ENCODE measurements at places on chromosomes 6 and 20.

GRCh38 chr20:62463651-62464424 is 12.0 kb downstream of the GATA5 start:
- DNase-seq = no peak

DNA sequence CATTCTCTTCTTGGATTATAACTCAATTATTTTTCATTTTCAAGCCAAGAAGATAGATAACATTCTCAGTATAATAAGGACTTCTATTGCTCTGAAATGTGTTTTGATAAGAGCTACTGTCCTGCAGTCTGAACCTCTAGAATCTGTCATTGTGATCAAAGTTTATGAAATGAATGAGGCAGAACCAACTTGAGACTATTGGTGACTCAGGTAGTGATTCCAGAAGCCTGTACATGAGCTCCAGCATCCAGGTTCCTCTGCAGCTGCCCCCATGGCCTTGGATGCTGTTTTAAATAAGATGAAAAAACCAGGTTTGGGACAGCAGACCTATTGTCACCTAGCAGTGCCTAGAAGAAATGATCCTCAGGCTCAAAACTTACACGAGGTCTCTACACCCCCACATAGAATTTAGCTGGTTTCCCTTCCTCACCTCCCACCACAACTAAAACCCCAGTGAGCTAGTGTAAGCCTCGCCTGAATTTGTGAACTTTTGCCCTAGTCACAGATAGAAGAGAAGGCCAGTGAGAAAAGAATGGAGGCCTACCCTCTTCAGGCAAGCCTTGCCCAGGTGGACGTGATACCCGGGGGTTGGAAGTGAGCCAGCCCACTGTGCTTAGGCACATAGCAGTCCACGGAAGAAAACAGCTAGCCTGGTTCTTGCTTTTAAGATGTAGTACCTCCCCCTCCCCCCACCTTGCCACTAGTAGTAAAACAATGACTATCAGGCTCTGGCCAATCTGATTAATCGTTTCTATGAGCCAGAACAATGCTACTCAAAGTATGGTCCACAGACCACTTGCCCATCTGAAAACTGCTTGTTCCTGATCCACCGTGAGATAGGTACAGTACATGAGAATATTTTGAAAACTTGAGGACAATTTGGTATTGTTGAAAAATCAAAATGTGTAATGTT is 73.0 kb upstream of the SYNJ2 start:
- DNase-seq = no peak

- no peak for DNase-seq
Measured at GRCh38 chr20:4774207-4774606, 52.5 kb downstream of the PRND start.

DNA sequence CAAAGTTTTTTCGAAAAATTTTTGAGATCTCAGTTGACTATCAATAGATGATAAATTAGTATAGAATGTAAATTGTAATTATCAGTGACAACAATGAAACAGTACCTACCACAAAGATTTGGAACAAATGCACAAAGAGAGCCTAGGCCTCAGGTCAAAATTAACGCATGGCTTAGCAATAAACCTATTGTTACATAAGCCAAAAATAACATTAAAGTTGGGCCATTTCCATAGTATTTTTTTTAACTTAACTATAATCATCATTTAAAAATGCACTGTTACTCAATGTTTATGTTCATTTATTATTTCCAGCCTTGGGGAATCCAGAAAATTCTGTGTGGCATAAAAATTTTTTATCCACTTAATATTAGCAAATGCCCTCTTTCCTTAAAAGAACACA is 117.0 kb downstream of the EPB41L2 start:
- no peak for DNase-seq

GRCh38 chr6:131048933-131049515 is 14.0 kb downstream of the EPB41L2 start:
- DNase-seq = no peak

GRCh38 chr20:41572010-41572572 is 46.1 kb downstream of the CHD6 start:
- DNase-seq = no peak

DNA sequence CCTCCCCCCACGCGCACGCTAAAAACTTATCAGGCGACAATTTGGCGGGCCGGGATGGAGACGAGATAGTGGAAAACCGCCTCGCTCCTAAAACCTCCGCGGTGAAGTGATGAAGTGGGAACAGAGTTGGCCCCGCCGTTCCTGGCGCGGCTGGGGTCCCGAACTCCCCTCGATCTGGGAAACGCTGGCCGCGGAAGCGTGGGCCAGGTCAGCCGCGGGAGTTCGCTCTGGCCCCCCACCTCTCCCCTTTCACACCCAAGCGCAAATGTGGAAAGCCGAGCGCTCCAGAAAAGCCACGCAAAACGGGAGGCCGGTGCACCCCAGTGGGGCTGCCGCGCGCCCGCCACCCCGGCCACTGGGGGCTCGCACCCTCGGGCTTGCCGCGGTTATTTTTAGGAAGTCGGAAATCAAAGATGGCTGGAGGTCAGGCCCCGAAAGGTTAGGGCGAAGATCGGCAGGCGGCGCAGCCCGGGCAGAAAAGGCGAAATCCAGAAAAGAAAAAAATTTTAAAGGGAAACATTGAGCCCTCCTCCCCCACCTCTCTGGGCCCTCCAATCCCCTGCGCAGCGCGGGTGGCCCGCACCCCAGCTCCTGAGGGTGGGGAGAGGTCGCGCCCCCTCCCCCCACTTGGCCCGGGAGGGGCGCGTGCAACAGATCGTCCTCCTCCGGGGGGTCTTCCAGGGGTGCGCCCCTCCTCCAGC is 1.0 kb downstream of the SALL4 start:
- peak; percentile 15 for DNase-seq

DNA sequence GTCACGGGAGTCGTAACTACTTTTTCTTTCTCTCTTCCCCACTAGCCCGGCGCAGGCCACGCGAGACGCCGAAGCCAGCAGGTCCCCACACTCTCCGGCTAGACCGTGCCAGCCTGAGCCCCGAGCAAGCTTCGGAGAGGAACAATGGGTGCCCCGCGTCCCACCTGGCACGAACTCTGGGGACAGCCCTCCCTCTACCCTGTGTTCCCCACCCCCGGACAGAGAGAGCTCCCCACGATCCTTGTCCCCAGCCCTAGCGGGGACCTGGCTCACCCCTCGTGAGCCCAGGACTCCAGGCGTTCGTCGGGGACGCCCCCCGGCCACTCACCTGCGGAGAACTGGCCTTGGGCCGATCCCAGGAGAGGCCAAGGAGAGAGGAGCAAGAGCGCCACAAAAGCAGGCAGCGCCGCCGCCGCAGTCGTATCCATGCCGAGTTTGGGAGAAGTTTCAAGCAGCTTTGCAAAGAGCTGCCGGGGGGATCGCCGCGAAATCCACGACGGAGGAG is 416 bp downstream of the PTPRK start:
- DNase-seq = no peak

- DNase-seq = peak; percentile 63
Measured at GRCh38 chr20:313948-314347, 11.4 kb upstream of the SOX12 start.

- peak; percentile 39 for DNase-seq
Measured at GRCh38 chr6:112827793-112828192, 480.7 kb downstream of the RFPL4B start.

GRCh38 chr6:20162515-20162914 is 49.8 kb downstream of the MBOAT1 start:
- DNase-seq = no peak

GRCh38 chr6:56995347-56995902 is 40.5 kb downstream of the BEND6 start:
- no peak for DNase-seq

- no peak for DNase-seq
Measured at GRCh38 chr6:15913573-15913972, 215.3 kb upstream of the MYLIP start.

DNA sequence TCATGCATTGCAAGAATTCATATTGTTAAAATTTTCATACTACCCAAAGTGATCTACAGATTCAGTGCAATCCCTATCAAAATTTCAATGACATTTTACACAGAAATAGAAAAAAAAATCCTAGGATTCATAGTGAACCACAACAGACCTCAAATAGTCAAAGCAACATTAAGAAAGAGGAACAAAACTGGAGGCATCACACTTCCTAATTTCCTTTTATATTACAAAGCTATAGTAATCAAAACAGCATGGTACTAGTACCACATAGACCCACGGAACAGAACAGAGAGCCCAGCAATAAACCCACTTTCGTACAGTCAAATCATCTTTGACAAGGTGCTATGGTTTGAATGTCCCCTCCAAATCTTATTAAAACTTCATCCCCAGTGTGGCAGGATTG is 39.7 kb downstream of the NTSR1 start:
- no peak for DNase-seq

GRCh38 chr20:33000802-33001466 is 3.3 kb downstream of the SUN5 start:
- DNase-seq = no peak

GRCh38 chr6:38445925-38446324 is 193.8 kb downstream of the BTBD9 start:
- no peak for DNase-seq

GRCh38 chr6:168332020-168332419 is 12.4 kb upstream of the DACT2 start:
- no peak for DNase-seq

DNA sequence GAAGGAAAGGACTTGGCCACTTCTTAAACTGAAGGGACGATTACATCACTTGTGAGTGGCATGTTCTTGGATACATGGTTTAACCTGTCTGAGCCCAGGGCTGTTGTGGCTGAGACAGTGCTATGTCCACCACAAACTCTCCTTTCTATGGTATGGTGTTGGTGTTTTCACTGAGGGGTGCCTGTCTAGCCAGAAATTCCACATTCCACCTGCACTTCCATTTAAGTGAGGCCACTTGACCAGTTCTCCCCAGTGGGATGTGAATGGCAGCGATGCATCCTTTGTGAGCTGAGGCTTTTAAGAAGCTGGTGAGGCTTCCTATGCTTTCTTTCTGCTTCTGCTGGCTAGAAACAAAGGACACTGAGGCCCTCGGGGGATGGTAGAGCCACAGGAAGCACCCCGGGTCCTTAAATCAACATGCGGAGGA is 151.4 kb upstream of the CHD6 start:
- DNase-seq = no peak

GRCh38 chr20:931401-931800 is 15.3 kb upstream of the ANGPT4 start:
- DNase-seq = no peak

DNA sequence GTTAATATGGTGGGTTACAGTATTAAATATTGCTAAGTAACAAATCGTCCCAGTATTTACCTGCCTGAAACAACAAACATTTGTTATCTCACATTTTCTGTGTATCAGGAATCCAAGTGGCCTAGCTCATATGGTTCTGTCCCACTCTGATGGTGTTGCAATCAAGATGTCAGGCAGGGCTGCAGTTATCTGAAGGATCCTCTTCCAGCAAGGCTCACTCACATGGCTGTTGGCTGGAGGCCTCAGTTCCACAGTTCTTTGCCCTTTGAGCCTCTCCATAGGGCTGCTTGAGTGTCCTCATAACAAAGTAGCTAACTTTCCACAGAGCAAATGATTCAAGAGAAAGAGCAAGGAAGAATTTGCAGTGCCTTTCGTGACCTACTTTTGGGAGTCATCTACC is 17.7 kb downstream of the RAB22A start:
- no peak for DNase-seq

DNA sequence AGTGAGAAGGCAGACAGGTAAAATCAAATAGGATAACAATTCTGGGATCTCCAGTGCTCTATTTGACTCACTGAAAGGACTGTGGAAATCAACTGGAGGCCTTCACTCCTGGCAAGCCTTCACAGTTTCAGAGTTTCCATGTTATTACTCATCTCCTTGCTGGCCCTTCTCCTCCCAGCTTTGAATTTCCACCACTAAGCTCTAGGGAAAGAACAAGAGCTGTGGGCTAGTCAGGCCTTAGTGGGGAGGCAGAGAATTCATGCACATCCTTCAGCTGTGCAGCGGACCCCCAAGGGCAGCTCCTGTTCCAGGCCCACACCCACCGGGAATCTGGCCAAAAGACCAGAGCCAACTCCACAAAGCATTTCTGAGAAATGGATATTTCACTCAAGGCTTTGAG is 26.0 kb downstream of the MYLIP start:
- DNase-seq = peak; percentile 76

GRCh38 chr6:21371676-21372171 is 221.8 kb upstream of the SOX4 start:
- DNase-seq = peak; percentile 75

GRCh38 chr6:131683479-131683878 is 17.7 kb downstream of the OR2A4 start:
- no peak for DNase-seq

- DNase-seq = no peak
Measured at GRCh38 chr6:119476554-119476953, 127.0 kb upstream of the MAN1A1 start.

DNA sequence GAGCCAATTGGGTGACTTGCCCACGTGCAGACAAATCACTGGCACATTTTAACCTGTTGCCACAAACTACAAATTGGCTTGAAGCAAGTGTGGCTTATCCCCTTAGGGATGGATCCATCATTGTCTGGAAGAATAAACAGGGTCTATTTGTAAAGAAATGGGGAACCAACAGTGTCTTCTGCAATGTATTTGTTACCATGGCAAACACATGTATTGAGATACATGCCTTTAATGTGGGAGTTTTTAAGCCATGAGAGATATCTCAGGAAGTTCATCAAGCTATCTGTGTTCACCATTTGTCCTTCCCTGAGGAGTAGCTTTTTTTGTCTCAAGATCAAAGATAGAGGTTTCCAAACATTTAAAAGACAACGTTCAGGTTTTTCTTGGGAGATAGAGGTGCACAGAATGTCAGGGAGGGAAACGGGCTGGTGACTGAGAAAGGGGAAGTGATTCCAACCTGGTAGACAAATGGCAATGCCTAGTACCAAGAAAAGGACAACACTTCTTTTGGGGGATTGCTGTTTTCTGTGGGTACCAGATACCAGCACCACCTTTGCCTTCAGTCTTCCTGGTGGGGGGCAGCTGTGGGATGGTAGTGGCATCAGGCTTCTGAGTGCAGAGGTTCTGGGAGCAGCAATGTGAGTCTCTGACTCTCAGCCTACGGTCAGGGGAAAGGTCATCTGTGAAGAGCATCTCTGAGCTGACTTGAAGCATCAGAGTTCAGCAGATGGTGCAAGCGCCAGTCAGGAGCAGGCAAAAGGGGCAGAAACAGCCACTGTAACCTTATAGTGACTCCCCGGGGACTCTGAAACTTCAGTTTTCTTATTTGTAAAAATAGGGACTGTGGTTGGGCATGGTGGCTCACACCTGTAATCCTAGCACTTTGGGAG is 20.1 kb upstream of the BCAS1 start:
- no peak for DNase-seq

DNA sequence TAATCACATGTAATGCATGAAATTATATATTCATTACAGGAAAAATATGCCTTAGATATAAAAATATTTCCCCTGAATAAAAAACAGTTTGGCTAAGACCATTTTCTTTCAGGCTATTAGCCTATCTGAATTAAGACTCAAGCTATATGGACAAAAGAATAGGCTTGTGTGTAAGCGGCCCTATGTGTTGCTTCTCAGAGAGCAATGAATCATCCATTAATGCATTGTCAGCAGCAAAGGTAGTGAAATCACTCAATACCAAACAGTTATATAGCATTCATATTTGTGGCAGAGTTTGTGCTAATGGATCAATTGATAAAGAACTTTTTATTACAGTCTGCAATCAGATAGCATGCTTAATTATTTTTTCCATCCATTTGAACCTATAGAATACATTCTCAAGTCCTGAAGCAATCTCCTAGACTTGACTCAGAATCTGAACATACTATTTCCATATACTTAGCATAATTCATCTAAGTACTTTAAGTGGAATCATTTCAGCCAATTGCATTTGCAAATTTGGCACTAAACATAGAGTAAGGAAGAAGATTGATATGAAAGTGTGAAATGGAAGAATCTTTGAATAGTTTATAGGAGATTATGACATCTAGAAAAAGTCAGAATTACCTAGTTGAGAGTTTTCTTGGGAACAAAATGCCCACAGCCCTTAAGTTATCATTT is 112.2 kb downstream of the ADGRB3 start:
- DNase-seq = no peak

Data from fibroblast of skin of back (primary cell).